ENCODE measurements at places on chromosomes 2 and 18.

GRCh38 chr2:12326449-12327190 is 390.1 kb upstream of the TRIB2 start:
- no peak for DNase-seq

DNA sequence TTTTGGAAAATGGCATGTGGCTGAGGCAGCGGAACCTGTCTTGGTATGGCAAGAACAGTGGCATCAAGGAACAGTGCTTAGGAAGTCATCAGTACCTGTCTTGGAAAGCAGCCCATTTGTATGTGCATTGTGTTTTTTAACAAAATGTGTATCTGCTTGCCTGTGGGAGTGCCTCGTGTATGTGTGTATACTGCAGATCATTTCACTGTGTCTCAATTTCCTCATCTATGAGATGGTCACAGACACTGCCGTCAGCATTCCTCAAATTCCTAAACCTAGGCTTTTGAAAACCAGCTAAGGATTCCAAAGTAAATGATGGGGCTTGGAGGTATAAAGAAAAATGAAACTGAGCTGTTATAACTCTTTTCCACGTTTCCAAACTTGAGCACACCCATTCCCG is 441.3 kb downstream of the RND3 start:
- DNase-seq: no peak

DNA sequence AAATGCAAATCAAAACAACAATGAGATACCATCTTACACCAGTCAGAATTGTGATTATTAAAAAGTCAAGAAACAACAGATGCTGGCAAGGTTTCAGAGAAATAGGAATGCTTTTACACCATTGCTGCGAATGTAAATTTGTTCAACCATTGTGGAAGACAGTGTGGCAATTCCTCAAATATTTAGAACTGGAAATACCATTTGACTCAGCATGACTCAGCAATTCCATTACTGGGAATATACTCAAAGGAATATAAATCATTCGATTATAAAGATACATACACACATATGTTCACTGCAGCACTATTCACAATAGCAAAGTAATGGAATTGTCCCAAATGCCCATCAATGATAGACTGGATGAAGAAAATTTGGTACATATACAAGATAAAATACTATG is 516.7 kb downstream of the ERBB4 start:
- no peak for DNase-seq

DNA sequence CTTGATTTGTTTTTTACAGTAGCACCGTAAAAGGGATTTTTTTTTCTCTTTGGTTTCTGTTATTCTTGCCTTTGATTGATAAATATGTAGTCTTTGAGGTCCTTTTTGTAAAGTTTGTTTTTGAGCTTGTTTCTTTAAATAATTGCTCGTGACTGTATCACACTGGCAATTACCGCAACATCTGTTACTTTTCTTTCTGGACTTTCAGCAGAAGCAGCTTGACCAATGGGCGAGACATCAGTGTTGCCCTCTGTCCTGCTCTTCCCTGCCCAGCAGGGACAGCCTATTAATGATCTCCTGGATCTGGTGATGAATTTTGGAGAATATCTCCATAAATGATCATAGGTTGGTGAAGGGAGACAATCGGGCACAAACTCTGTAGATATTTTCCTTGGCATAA is 74.9 kb downstream of the TDRD15 start:
- DNase-seq: no peak

DNA sequence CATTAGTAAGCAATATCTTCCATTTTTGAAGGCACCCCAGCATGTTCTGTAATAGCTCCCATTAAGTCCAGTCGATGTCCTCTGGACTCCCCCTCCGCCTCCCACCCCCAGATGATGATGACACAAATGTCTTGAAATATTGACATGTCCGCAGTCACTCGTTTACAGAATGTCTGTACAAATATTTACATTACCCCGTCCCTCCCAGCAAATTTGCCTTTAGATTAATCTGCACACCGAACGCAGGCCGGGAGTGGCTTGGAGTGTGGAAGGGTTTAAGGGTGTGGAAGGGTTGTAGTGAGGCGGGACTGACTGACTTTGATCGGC is 853 bp upstream of the OSBPL6 start:
- no peak for DNase-seq

DNA sequence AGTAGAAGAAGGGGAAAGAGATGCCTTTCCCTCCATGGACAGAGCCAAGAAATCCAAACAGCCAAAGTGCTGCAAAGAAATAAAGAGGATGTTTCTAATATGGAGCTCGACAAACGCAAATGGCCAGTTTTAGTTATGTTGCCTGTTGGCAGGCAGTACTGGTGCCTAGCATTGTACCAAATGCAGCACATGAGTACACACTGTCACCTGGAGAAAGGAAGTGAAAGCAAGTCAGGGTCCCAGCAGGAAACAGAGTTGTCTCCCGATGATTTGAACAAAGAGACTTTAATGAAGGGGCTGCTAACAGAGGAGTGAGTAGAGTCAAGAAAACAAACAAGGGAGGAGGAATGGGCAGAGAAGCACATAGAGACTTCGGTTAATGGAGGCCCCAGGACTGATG is 623.0 kb downstream of the BCL11A start:
- DNase-seq: no peak

GRCh38 chr2:158197940-158198339 is 96.3 kb downstream of the UPP2 start:
- no peak for DNase-seq

- DNase-seq: no peak
Observed at GRCh38 chr2:128779301-128780095, 460.8 kb upstream of the HS6ST1 start.

GRCh38 chr2:68125821-68126220 is 31.9 kb upstream of the PNO1 start:
- DNase-seq: no peak

All from activated T-cell treated with anti-CD3 and anti-CD28 coated beads for 48 hours (primary cell).